ENCODE measurements at places on chromosomes 4 and X.

GRCh38 chrX:56782352-56782751 is 53.3 kb downstream of the NBDY start:
- no peaks in the 10 kb centered on the region for H3K4me1 ChIP-seq
- DNase-seq = no peak
- H3K4me3 ChIP-seq = no peak overlapping the region
- no peaks in the 10 kb centered on the region for H3K36me3 ChIP-seq

GRCh38 chr4:41750626-41751448 is 2.3 kb upstream of the PHOX2B start:
- H3K27me3 ChIP-seq = peaks cover 100% of the 10 kb centered on the region
- H3K27ac ChIP-seq = no peak overlapping the region
- H3K4me3 ChIP-seq = no peak overlapping the region
- H3K36me3 ChIP-seq = no peaks in the 10 kb centered on the region
- no peak for DNase-seq
- peaks cover 37% of the 10 kb centered on the region for H3K4me1 ChIP-seq

DNA sequence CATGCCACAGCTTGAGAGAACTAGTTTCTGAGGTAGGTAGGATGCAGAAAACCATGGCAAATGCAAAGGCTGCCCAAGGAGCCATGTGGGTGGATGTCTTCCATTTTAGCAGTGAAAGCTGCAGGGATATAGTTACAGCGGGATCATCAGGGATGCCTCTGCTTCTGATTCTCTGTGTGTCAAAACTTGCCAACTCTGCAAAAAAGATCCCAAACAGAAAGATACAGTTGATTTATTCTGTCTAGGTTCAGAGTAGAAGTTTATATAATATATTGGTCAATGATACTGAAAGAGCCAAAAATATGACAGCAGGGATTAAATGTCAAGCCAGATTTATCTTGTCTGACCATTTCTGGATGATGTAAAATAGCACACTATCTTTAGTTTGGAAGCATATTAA is 42.4 kb upstream of the SFRP2 start:
- H3K36me3 ChIP-seq = no peaks in the 10 kb centered on the region
- no peak overlapping the region for H3K4me3 ChIP-seq
- DNase-seq = peak; percentile 9
- H3K27ac ChIP-seq = no peak overlapping the region

- DNase-seq = no peak
- no peak overlapping the region for H3K4me3 ChIP-seq
These were observed 77.3 kb downstream of the NAA11 start for GRCh38 chr4:79248610-79249009.

DNA sequence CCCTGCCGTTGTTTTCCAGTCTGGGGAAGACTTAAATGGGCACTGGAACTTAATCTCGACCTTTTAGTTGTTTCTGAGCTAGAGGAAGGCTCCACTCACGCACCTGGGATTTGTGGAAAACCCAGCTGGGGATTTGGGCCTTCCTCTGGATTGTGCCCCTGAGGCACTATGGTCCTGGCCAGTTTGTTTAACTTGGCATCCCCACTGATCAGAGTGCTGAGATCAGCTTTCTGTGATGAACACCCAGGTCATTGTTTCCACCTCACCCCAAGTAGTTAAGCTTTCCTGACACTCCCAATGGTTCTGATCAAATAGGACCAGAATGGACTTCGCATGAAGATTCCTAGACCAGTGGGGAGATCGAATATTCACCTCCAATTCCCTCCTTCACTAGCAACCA is 20.5 kb upstream of the NAP1L5 start:
- H3K36me3 ChIP-seq = peaks cover 59% of the 10 kb centered on the region
- no peak for DNase-seq
- no peaks in the 10 kb centered on the region for H3K27me3 ChIP-seq
- H3K4me3 ChIP-seq = no peak overlapping the region
- peaks cover 7% of the 10 kb centered on the region for H3K4me1 ChIP-seq

DNA sequence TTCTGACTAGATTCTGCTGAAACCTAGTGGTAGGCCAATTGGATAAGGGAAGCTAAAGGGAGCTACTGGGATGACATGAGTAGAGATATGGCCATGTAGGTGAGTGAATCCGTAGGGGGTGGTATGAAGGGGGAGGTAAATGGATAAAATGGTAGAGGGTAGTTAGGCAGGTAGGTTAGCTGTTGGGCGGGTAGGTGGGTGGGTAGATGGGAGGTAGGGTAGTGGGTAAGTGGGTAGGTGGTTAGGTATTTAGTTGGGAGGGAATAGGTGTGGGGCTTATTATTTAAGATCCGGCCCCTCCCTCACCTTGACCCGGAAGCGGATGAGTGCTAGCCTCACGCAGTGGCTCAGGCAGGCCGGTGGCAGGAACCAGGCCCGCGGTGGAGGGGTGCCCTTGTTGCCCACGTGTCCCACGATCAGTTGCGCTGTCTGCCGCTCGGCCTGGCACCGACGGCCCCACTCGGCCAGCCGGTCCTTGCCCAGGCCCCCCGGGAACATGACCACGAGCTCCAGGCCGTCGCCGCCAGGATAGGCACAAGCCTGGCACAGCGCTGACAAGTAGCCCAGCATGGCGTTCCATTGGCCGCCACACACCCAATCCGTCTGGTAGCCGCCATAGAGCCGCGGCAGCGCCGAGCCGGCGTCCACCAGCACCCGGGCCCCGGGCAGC is 725 bp downstream of the FAM120C start:
- H3K36me3 ChIP-seq = no peaks in the 10 kb centered on the region
- H3K4me3 ChIP-seq = peak overlapping the region; percentile 84
- peak overlapping the region; percentile 87 for H3K27ac ChIP-seq
- peak; percentile 77 for DNase-seq
- H3K4me1 ChIP-seq = peaks cover 15% of the 10 kb centered on the region

- H3K4me1 ChIP-seq = no peaks in the 10 kb centered on the region
- no peaks in the 10 kb centered on the region for H3K27me3 ChIP-seq
- H3K36me3 ChIP-seq = no peaks in the 10 kb centered on the region
- no peak overlapping the region for H3K4me3 ChIP-seq
- no peak for DNase-seq
- no peak overlapping the region for H3K27ac ChIP-seq
These were observed 152.3 kb downstream of the ADAM29 start for GRCh38 chr4:175070444-175070843.

- no peak overlapping the region for H3K4me3 ChIP-seq
- no peaks in the 10 kb centered on the region for H3K36me3 ChIP-seq
- H3K4me1 ChIP-seq = no peaks in the 10 kb centered on the region
- no peaks in the 10 kb centered on the region for H3K27me3 ChIP-seq
- DNase-seq = no peak
These were observed 639.7 kb upstream of the AGA start for GRCh38 chr4:178081896-178082295.

DNA sequence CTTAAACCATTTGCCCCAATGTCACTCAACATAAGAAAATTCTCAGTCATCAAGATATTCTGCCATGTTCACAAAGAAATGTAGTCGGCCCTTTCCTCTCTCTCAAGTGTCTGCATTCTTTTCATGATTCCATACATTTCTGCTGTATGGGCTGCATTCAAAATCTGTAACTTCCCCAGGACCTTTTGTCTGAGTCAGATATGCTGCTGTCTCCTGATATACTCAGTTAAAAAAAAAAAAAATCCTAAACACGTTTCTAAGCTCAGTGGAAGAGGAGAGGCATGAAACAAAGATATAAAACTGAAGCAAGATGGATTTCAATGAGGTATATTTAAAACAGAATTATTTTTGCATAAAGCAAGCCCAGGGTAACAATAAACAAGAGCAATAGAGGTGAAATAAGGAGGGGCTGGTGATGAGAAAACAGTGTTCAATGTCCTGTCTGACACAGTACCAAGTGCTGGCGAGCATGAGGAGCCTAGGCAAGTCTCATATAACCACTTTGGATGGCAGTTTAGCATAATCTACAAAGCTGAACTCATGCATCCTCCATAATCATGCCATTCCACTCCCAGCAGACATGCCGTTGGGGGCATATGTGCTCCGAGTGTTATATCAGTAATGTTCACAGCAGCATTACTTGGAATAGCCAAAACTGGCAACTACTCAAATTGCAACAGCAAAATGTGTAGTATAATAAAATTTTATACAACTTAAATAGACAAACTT is 76.7 kb downstream of the MANBA start:
- no peak overlapping the region for H3K4me3 ChIP-seq
- no peak overlapping the region for H3K27ac ChIP-seq
- no peak for DNase-seq
- H3K4me1 ChIP-seq = peaks cover 14% of the 10 kb centered on the region
- H3K36me3 ChIP-seq = peaks cover 40% of the 10 kb centered on the region

DNA sequence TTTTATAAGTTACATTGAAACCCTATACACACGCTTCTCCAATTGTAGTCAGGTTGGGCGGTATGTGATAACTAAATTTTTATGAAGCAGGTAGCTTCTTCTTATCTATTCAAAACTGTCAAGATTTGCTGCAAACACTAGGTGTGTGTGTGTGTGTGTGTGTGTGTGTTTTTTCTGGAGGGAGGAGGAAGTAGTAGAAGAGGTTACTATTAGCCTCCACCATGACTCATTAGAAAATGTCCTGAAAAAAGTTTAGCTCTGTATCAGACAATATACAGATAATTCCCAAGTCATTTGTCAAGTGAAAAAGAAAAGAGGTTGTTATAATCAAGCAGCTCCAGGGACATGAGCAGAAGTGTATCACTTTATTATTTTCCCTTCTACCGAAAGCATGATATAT is 33.9 kb downstream of the PCDH7 start:
- no peaks in the 10 kb centered on the region for H3K27me3 ChIP-seq
- H3K27ac ChIP-seq = no peak overlapping the region
- no peak overlapping the region for H3K4me3 ChIP-seq
- peaks cover 7% of the 10 kb centered on the region for H3K4me1 ChIP-seq
- DNase-seq = no peak
- H3K36me3 ChIP-seq = no peaks in the 10 kb centered on the region

DNA sequence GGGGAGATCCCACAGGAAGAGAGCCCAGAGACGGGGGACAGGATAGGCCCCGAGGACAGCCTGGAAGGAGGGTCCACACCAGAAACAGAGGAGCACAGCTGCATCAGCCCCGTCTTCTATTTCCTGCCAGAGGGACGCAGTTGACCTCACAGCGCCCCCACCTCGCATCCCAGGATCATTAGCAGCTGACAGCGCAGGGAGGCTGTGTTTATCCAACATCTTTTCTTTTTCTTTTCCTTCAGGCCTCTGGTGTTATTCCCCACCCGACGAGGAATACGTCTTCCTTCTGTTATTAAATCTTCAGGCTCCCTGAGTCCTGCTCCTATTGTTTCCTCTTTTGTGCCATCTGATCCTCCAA is 75.4 kb downstream of the DCHS2 start:
- DNase-seq = no peak
- H3K4me3 ChIP-seq = peak overlapping the region; percentile 42
- no peaks in the 10 kb centered on the region for H3K36me3 ChIP-seq
- H3K27ac ChIP-seq = no peak overlapping the region
- H3K4me1 ChIP-seq = no peaks in the 10 kb centered on the region

- peak overlapping the region; percentile 69 for H3K4me3 ChIP-seq
- no peaks in the 10 kb centered on the region for H3K36me3 ChIP-seq
- H3K27ac ChIP-seq = peak overlapping the region; percentile 81
- H3K27me3 ChIP-seq = peaks cover 16% of the 10 kb centered on the region
- DNase-seq = no peak
These were observed 547 bp downstream of the GUCY1A1 start for GRCh38 chr4:155667222-155667567.

- H3K4me3 ChIP-seq = no peak overlapping the region
- no peaks in the 10 kb centered on the region for H3K4me1 ChIP-seq
- H3K27ac ChIP-seq = no peak overlapping the region
- no peak for DNase-seq
- H3K36me3 ChIP-seq = no peaks in the 10 kb centered on the region
- H3K27me3 ChIP-seq = no peaks in the 10 kb centered on the region
These were observed 637.8 kb upstream of the GRIA3 start for GRCh38 chrX:122546269-122546668.

GRCh38 chr4:87270144-87270543 is 49.7 kb upstream of the KLHL8 start:
- H3K4me1 ChIP-seq = no peaks in the 10 kb centered on the region
- H3K36me3 ChIP-seq = no peaks in the 10 kb centered on the region
- H3K4me3 ChIP-seq = no peak overlapping the region
- H3K27me3 ChIP-seq = no peaks in the 10 kb centered on the region

DNA sequence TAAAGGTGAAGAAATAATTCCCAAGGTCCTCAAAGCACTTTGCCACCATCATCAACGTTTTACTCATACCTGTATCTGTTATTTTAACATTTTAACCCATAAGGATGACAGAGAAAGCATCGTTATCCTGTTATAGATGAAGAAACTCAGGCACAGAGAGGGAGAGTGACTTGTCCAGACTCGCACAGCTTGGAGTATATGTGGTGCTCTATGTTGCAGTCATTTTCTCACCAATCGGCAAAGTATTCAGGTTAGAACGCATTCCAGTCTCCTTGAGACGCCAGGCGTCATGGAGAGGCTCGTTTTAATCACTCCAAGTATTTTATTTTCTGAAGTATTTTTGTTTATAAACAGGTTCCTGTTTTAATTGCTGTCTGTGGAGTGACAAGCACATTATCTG is 73.5 kb downstream of the IRF2 start:
- H3K4me1 ChIP-seq = peaks cover 13% of the 10 kb centered on the region
- no peak overlapping the region for H3K27ac ChIP-seq
- no peaks in the 10 kb centered on the region for H3K27me3 ChIP-seq
- H3K4me3 ChIP-seq = no peak overlapping the region
- peaks cover 84% of the 10 kb centered on the region for H3K36me3 ChIP-seq
- no peak for DNase-seq

GRCh38 chr4:159002950-159003349 is 99.9 kb upstream of the RAPGEF2 start:
- H3K27me3 ChIP-seq = no peaks in the 10 kb centered on the region
- no peak overlapping the region for H3K4me3 ChIP-seq
- no peak for DNase-seq
- H3K4me1 ChIP-seq = no peaks in the 10 kb centered on the region
- no peaks in the 10 kb centered on the region for H3K36me3 ChIP-seq

DNA sequence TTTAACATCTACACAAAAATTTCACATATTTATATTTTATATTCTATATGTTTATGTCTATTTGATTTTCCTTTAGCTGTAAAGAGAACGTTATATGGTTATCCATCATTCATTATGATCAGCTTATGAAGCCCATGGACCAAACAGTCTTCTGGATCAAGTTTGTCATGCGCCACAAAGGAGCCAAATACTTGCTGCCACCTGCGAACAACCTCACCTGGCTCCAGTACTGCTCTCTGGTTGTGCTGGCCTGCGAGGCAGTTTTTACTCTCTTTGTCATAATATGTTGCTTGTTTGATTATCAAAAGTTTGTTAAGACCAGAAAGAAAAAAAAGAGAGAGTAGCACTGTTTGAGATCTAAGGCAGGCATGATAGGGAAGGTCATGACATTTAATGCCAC is 38.2 kb downstream of the UGT2B7 start:
- H3K27ac ChIP-seq = no peak overlapping the region
- DNase-seq = no peak
- no peaks in the 10 kb centered on the region for H3K36me3 ChIP-seq
- H3K4me1 ChIP-seq = no peaks in the 10 kb centered on the region
- no peak overlapping the region for H3K4me3 ChIP-seq

GRCh38 chr4:142579443-142579842 is 266.7 kb downstream of the INPP4B start:
- H3K27ac ChIP-seq = no peak overlapping the region
- no peak for DNase-seq
- no peaks in the 10 kb centered on the region for H3K4me1 ChIP-seq
- no peaks in the 10 kb centered on the region for H3K27me3 ChIP-seq

All from stomach (tissue), 19 donors.